ENCODE measurements at places on chromosomes 12 and 14.

DNA sequence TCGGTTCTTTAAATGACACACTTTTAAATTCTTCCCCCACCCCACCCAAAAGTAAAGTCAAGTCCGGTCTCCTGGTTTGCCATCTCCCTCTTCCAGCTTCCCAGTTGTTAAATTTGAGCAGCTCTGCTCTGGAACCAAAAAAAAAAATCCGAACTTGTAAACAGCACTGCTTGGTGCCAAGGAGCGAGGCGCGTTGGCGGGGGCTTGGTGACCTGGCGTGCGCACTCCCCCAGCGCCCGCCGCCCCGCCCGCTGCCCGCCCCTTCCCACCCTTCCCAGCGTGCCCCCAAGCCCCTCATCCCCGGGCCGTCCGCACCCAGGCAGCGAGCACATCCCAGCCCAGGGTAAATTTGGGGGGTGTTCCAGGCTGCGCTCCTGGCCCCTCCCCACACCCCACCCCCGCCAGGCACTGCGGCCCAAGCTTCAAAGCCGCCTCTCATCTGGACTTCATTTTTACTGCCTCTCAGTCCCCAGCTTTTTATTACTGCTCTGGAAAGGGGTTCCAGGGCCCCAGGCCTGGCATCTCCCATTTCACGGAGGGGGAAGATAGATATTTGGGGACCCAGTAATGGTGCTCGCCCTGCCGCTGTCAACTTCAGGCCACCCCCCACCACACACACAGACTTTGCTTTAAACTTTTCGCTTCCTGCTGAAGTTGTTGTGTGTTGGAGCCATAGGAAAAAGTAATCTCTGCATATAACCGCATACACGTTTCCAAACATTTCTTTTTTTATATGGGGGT is 11.7 kb upstream of the ITGB7 start:
- no peak for DNase-seq

DNA sequence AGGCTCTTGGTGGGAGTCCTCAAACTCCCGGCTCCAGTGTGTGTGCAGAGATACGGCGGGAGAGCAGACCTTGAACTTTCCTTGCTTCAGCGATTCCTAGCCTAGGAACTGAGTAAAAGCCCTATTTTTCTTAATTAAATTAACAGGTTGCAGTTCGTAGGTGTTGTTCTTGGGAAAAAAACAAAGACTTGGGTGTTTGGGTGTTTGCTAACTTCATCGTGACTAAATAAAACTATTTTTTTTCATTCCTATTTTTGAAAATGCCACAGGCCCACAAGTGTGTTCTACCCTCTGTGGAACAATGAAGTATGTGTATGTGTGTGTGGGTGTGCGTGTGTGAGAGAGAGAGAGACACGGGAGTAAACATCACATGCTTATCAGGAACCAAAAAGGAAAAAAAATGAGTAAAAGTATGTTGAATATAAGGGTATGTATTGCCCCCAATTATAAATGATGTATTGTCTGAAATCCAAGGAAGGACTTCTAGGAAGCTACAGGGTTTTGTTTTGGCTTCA is 651 bp downstream of the TMEM117 start:
- DNase-seq = peak; percentile 30

DNA sequence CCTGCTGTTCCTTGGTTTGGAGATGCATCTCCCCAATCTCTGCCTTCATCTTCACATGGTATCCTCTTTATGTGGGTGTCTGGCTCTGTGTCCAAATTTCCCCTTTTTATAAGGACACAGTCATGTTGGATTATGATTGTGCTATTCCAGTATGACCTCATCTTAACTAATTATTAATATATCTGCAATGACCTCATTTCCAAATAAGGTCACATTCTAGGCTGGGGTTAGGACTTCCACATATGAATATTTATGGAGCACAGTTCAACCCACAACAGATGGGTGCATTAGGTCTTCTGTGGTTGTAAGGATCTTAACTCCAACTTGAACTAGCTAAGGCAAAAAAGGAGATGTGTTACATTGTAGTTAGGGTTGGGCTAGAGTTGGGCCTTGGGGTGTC is 69.4 kb downstream of the ADCK1 start:
- no peak for DNase-seq

GRCh38 chr14:52002542-52002941 is 13.2 kb downstream of the RTRAF start:
- DNase-seq = no peak

DNA sequence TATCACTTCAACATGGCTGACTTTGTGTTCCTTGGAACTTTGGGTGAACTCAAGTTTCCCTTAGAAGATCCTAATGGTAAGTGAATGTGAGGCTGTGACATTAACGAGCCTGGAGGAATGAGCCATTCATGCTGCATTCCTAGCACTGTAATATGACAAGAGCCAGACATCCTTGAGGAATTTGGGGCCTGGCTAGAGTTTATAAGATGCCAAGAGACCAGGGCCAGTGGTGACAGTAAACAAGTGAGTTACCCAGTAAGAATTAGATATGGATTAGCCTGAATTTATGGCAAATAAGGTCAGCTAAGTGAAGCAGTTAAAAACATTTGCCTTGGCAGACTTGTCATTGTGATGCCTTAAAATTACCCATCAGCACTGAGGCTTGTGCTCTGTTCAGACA is 232.4 kb downstream of the AKAP6 start:
- peak; percentile 28 for DNase-seq

DNA sequence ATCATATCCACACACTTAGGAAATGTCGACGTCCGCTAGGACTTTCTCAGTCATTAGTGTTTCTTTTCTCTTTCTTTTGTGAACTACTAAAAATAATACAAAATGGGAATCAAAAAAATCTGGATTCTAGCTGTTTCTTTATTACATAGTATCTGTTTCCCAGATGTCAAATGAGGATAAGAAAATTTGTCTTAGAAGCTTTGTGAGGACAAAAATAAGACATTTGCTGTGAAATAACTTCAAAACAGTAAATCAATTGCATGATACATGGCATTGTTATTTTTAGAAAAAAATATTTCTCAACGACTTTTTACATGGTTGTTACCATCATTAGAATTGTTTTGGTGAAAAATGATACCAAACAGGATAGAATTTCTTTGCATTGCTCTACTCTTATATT is 71.4 kb upstream of the IFNG-AS1 start:
- DNase-seq = no peak

DNA sequence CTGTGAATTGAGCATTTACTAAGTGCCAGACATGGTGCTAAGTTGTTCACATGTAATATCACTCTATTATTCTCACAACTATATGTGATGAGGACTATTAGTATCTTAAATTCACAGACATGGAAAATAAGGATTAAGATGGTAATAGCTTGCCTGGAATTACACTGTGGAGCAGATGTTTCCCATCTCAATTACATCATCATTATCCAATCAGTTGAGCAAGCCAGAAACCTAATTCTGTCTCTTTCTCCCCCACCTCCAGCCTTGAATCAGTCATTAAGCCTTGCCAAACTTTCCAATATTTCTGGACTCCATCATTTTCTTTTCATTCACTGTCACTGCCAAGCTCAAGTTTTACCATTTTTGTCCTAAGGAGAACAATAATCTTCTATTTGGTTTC is 287.8 kb upstream of the KITLG start:
- no peak for DNase-seq

GRCh38 chr12:21852251-21852650 is 77.7 kb upstream of the KCNJ8 start:
- DNase-seq = peak; percentile 7
